ENCODE measurements at places on chromosomes 3 and 15. TPM values are rescaled to one million over a fixed set of nuclear protein-coding genes. Genes with fewer than 3 reads are reported as not detected.
A peak's percentile ranks its signal among the peaks of the same experiment; 100 is the strongest.

DNA sequence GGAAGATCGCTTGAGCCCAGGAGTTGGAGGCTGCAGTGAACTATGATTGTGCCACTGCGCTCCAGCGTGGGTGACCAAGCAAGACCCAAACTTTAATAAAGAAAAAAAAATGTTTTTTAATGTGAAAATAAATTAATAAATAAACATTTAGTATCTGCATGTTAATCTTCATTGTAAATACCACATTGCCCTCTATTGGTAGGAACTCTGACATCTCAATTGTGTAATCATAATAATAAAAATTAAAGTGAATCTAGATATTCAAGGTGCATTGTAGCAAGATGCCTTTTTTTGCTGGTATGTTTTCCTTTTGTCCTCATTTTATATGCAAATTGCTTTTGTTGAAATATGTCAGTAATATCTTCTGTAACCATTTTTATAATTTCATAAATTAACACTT lies 95.0 kb upstream of the LIMD1 start:
- peaks cover 54% of the 10 kb centered on the region for H3K36me3 ChIP-seq
- DNase-seq = no peak
- H3K4me1 ChIP-seq = no peaks in the 10 kb centered on the region
- no peak overlapping the region for H3K27ac ChIP-seq

DNA sequence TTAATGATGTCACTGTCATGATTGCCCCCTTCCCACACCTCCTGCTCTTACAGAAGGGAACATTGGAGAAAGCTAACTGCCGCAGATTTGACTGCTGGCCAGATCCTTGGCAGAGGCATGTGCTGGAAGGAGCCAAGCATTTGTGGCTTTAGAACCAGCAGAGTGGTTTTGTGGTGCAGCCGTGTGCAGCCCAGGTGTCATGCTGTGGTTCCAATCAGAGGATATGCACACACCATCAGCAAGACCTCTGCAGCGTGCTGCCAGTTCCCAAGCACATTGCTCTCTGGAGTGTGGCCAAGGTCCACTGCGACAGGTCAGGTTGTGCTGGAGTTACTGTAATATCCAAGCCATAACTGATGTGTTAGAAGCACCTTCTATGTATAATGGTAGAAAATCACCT lies 61.6 kb downstream of the OTOL1 start:
- H3K27me3 ChIP-seq = no peaks in the 10 kb centered on the region
- DNase-seq = no peak
- H3K36me3 ChIP-seq = no peaks in the 10 kb centered on the region
- no peak overlapping the region for H3K27ac ChIP-seq

DNA sequence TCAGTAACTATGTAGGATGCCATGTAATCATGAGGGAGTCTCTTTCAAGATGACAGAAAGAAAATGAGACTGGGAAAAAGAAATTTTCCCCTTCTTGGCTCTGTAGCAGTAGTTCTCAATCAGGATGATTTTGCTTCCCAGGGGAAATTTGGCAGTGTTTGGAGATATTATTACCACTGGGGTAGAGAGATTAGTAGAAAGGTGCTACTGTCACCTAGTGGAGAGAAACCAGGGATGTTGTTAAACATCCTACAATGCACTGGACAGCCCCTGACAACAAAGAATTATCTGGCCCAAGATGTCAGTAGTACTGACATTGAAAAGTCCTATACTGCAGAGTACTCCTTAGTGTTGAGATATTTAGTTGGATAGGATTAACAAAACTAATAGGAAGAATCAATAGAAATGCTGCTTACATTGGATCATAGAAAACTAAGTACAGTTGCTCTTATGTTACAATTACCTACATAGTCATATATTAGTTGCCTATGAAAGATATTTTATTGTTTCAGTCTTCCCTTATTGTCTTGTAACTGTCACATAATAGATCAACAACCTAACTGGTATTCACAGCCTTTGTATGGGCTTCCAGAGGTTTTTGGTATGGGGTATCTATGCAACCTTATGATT lies 433.3 kb downstream of the RAP2B start:
- no peaks in the 10 kb centered on the region for H3K36me3 ChIP-seq
- H3K27me3 ChIP-seq = no peaks in the 10 kb centered on the region
- H3K27ac ChIP-seq = no peak overlapping the region
- DNase-seq = peak; percentile 37

DNA sequence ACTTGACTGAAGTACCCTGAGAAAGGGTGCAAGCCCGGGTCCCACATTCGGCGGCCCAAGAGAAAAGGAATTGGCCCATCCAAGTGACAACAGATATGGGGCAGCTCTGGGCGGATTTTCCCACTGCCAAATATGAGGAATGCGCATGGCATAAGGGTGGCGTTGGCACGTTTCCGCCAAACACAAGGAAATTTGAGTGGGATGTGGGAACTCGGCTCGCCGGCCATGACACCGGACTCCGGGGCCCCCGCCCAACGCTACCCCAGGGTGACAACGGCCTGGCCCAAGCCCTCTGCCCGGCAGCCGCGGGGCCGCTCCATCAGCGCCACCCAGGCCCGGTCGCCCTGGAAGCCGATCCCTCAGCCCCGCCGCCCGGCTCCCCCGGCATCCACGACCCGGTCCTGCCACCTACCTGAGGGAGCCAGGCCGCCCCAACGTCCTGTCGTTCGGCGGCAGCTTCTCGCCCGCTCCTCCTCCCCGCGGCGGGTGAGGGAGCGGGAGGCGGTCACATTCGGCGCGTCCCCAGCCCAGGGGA lies 449 bp downstream of the RAF1 start:
- H3K36me3 ChIP-seq = peaks cover 2% of the 10 kb centered on the region
- H3K4me3 ChIP-seq = peak overlapping the region; percentile 99
- H3K27me3 ChIP-seq = no peaks in the 10 kb centered on the region
- peak overlapping the region; percentile 99 for H3K27ac ChIP-seq

DNA sequence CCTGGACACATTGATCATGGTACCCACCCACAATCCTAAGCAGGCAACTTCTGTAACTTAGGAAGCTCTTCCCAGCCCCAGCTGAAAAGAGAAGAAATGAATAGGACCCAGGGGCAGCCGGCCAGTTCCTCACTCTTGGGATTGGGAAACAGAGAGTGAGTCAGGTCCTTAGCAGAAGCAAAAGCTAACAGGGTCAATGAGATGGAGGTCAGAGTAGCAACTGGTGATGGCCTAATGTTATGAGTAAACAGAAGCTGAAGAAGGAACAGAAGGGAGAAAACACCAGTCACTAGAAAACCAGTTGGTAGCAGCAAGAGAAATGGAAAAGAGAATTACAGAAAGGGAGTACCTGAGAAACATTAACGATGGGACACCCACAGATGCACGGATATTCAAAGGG lies 20.0 kb downstream of the RIOX2 start:
- H3K27me3 ChIP-seq = no peaks in the 10 kb centered on the region
- H3K27ac ChIP-seq = no peak overlapping the region
- peaks cover 66% of the 10 kb centered on the region for H3K36me3 ChIP-seq
- no peak overlapping the region for H3K4me3 ChIP-seq
- no peak for DNase-seq

- no peaks in the 10 kb centered on the region for H3K36me3 ChIP-seq
- H3K4me1 ChIP-seq = no peaks in the 10 kb centered on the region
- no peak overlapping the region for H3K27ac ChIP-seq
- H3K4me3 ChIP-seq = no peak overlapping the region
Measured at GRCh38 chr3:189714991-189715961, 84.1 kb downstream of the TP63 start.

DNA sequence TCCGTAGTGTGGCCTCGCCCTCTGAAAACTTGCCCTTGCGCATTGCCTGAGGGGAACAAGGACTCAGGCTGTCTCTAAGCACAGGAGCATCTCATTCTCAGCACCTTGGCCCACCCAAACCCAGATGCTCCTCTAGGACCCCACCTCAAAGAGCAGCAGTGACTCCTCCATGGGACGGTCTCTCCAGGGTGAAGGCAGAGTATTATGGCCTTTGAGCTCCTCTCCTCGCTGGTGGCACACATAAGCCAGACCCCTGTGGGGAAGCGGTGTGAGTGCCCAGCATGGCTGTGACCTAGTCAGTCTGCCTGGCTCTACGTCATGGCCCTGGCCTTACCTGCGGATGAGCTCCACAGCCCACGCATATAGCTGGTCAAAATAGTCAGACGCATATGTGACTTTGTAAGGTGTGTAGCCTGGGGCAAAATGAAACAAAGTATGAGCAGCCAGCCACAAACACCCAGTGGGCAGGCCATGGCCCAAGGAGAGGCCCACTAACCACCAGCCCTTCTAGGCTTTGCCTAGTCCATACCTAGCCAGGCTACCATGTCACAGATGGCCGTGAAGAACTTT lies 4.4 kb downstream of the QARS1 start:
- no peak for DNase-seq
- H3K4me1 ChIP-seq = peaks cover 19% of the 10 kb centered on the region
- H3K27me3 ChIP-seq = no peaks in the 10 kb centered on the region

GRCh38 chr3:21920421-21920861 lies 169.4 kb upstream of the ZNF385D start:
- H3K4me3 ChIP-seq = no peak overlapping the region
- H3K36me3 ChIP-seq = no peaks in the 10 kb centered on the region
- H3K27me3 ChIP-seq = no peaks in the 10 kb centered on the region
- no peaks in the 10 kb centered on the region for H3K4me1 ChIP-seq

Gene IGSF11
- 1.2 TPM for total RNA-seq

Gene GRAMD2A
- not detected for total RNA-seq

Gene GOLGA8G
- total RNA-seq = not detected

Gene PAQR5
- total RNA-seq = not detected

Gene PYGO1
- 0.07 TPM for total RNA-seq

Gene STAG1
- total RNA-seq = 12.1 TPM

Gene GHSR
- not detected for total RNA-seq
